Tracheal epithelial cell (primary cell): ENCODE measurements at places on chromosomes 6 and 20. TPM values are rescaled to one million over a fixed set of nuclear protein-coding genes. Genes with fewer than 3 reads are reported as not detected.

Gene RHAG
- not detected in 2 replicates for total RNA-seq

Gene OTOR
- not detected in 2 replicates for total RNA-seq

Gene MRAP2
- total RNA-seq: 0.21 and 0.96 TPM in 2 replicates

Gene TOMM6
- 74.2 and 76.5 TPM in 2 replicates for total RNA-seq

Gene SLC35D3
- under 0.01 TPM in 1 of 2 replicates, not detected in the other for total RNA-seq

Gene ECT2L
- under 0.01 and 0.21 TPM in 2 replicates for total RNA-seq

Gene SRMS
- total RNA-seq: 0.43 TPM in 1 of 2 replicates, not detected in the other

Gene E2F1
- 0.43 and 2.2 TPM in 2 replicates for total RNA-seq

Gene CRISP1
- total RNA-seq: not detected in 2 replicates

Gene NT5E
- 58.6 and 84.3 TPM in 2 replicates for total RNA-seq

Gene TINAG
- total RNA-seq: 2.9 TPM in 1 of 2 replicates, not detected in the other

Gene ADNP
- 22.7 and 37.9 TPM in 2 replicates for total RNA-seq

Gene C6orf118
- total RNA-seq: 0.21 TPM in 1 of 2 replicates, not detected in the other

Gene AKAP7
- 0.85 and 2.2 TPM in 2 replicates for total RNA-seq

Gene NPBWR2
- total RNA-seq: not detected in 2 replicates

Gene WFDC12
- total RNA-seq: 0.96 TPM in 1 of 2 replicates, not detected in the other

Gene MUC22
- not detected in 2 replicates for total RNA-seq

Gene OR2J3
- total RNA-seq: not detected in 2 replicates

Gene OPN5
- total RNA-seq: not detected in 2 replicates

Gene DNAH8
- total RNA-seq: not detected in 2 replicates

Gene GMPR
- 1.2 TPM in 1 of 2 replicates, not detected in the other for total RNA-seq

Gene STMND1
- total RNA-seq: 0.24 TPM in 1 of 2 replicates, not detected in the other

Gene ANGPT4
- not detected in 2 replicates for total RNA-seq

Gene SCAND1
- 70.3 and 86.3 TPM in 2 replicates for total RNA-seq

Gene TCP11
- not detected in 2 replicates for total RNA-seq

Gene OVOL2
- 3.6 and 24.5 TPM in 2 replicates for total RNA-seq

Gene TOX2
- total RNA-seq: not detected in 2 replicates
